ENCODE measurements at places on chromosomes 13 and 19.
A peak's percentile ranks its signal among the peaks of the same experiment; 100 is the strongest.

DNA sequence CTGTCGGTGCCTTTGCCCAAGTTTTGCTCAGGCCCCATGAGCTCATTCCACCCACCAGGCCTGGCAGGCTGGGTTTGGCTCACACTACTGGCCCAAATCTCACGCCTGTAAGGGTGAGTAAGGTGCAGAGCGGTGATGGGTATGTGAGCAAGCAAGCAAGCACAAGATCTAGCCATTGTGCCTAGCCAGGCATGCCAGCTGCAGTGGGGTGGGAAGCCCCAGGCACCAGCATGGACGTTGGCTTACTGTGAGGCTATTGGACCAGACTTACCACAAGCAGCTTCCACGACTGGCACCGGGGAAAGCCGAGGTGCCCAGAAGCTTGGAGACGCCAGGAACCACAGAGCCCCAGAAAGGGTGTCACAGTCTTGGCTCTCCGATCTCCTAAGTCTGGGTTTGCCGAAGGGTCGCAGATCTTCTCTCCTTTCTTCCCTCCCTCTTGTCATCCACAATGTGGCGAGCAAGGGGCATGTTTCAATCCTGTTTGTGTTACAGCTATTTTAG is 2659.4 kb upstream of the PCDH20 start:
- DNase-seq: no peak

- DNase-seq: no peak
Measured at GRCh38 chr13:44895264-44895952, 93.9 kb downstream of the NUFIP1 start.

DNA sequence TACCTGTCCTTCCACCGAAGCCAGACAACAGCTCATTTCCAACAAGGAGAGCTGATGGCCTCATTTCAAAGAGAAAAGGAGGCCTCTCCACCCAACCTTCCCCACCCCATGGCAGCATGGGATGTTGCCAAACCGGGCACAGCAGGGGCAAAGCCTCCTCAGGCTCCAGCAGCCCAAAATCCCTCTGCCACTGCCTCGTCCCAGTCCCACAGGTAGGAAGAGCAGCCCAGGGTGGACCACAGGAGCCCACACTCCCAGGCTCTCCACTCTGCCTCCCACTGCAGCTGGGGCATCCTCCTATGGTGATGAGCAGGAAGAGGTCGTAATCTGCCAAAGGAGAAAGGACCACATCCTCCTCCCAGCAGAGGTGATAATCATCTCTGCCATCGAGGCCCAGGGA is 50.9 kb downstream of the PEPD start:
- DNase-seq: no peak

DNA sequence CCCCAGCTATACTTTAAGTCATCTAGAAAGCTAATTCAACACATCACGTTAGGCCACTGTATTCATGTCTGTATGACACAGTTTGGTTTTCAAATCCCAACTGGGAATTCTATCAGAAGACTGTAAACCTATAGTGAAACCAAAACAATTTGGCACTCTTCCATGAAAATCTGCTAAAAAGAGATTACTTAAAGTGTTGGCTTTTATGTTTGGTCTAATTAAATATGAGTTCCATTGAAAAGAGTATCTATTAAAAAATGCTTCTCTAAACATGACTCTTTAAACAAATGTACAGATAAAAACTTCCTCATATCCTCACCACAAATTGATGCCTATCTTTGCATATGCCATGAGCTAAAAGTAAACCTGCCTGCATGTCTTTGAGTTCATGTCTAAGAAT is 25.4 kb downstream of the PCDH9 start:
- no peak for DNase-seq

DNA sequence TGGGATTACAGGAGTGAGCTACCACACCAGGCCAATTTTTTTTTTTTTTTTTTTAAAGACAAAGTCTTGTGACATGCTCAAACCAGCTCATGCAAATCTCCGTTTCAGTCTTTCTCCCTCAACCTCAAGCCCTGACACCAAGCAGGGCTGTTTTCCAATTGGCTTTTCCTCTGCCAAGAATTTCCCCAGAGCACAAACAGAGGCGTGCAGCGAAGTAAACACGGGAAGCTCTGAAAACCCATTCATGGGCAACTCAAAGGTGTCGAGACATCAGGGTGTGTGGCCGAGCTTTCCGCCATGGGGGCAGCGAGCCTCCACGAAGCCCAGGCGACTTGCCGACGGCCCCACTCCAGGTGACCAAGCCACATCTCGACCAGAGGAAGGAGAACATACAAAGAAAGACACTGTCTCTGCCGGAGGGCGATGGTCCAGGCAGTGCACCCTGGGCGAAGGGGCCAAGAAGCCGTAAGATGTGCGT is 70.0 kb downstream of the INSR start:
- no peak for DNase-seq

DNA sequence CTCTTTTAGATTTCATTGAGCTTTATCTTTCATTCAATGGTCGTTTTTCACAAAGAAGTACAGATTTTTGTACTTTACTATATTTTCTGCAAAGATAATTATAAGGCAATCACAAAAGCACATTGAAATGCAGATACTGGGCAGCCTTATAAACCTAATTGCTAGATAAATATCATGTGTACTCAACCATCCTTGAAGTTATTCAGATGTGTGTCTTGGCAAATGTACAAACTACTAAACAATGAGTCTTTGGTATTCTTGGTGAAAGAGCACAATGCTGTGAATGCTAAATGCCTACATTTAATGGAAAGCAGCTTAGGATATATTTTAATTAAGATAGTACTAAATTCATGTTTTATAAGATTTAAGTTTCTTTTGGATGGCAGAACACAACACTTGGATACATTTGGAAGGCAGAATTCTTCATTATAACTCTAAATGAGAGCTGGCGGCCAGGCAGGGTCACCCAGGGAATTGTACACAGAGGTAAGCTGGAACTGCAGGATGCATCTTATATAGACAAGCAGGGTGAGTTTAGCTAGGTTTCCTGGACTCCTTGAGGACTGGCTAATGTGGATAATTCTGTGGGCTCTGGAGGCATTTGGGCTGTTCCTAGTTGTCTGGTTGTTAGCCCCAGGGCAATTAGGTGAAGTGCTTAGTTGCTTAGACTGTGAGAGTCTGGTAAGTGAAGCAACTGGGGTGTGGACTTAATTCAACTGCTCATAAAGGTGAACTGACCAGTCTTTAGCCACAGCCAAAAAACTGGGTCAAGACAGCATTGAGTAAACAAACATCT is 286.6 kb downstream of the PCDH20 start:
- DNase-seq: no peak

GRCh38 chr19:32405431-32406160 is at the start of gene DPY19L3:
TSS of gene DPY19L3 (plus strand) at chr19:32405770. CDS start at chr19:32408254, 2,484 bp downstream.
- DNase-seq: peak; percentile 95

DNA sequence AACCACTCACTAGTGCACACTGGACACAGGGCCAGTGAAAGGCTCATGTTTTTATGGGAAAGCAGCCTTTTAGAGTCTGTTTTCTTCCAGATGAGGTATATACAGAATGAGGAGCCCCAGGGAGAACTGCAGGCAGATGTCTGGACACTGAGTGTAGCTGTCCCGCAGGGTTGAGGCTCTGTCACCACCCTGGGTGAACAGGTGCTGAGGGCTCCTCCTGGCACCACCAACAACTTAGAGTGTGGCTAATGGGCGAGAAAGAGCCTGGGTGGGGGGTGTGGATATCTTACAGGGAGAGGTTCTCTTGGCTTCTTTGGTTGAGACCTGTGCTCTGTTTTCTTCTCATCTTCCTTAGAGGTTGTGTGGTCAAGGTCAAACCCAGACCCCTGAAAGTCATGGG is 202.1 kb upstream of the GPR12 start:
- DNase-seq: no peak
